ENCODE measurements at places on chromosomes 5 and 9.

- no peak for DNase-seq
These were observed 225.7 kb downstream of the FSTL4 start for GRCh38 chr5:133386662-133387061.

- no peak for DNase-seq
These were observed 504.7 kb downstream of the CCDC171 start for GRCh38 chr9:16057541-16057940.

- DNase-seq: no peak
These were observed 139.9 kb downstream of the PALM2AKAP2 start for GRCh38 chr9:109919736-109920408.

- no peak for DNase-seq
These were observed 565.5 kb upstream of the DMAC1 start for GRCh38 chr9:8365029-8365428.

- DNase-seq: no peak
These were observed 119.5 kb downstream of the ADCY2 start for GRCh38 chr5:7515284-7515914.

GRCh38 chr5:160029004-160029403, 20.1 kb downstream of the TTC1 start:
- no peak for DNase-seq

DNA sequence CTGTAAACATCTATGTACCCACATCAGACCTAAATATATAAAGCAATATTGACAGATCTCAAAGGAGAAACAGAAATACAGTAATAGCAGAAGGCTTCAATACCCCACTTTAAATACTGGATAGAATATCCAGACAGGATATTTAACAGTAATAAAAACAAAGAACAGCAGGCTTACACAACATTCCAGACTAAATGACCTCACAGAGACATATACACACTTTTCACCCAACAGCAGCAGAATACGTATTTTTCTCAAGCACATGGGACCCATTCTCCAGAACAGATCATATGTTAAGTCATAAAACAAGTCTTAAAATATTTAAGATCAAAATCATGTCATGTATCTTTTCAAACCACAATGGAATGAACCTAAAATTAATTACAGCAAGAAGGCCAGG, 76.8 kb downstream of the CAMSAP1 start:
- DNase-seq: no peak

GRCh38 chr9:79555474-79556089, 16.2 kb upstream of the TLE4 start:
- no peak for DNase-seq

- DNase-seq: no peak
These were observed 124.7 kb upstream of the TNPO1 start for GRCh38 chr5:72691751-72692150.

- no peak for DNase-seq
These were observed 443.0 kb downstream of the ACTL7B start for GRCh38 chr9:108412755-108413154.

DNA sequence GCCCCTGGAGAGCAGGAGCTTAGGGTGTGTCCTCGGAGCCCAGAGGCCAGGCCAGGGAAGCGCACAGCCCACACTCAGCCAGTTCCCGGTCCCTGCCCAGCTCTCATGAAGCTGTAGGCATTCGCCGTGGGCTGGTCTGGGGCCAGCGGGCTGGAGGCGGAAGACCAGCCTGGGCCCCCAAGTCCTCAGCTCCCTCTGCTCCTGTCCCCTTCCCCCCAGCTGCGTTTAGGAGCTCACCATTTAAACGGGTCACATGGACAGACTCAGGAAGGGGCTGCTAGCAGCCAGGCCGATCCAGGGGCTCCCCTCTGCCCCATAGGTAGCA, 17.4 kb downstream of the DNLZ start:
- no peak for DNase-seq

- no peak for DNase-seq
These were observed 664.8 kb upstream of the ZNF608 start for GRCh38 chr5:125411071-125411743.

DNA sequence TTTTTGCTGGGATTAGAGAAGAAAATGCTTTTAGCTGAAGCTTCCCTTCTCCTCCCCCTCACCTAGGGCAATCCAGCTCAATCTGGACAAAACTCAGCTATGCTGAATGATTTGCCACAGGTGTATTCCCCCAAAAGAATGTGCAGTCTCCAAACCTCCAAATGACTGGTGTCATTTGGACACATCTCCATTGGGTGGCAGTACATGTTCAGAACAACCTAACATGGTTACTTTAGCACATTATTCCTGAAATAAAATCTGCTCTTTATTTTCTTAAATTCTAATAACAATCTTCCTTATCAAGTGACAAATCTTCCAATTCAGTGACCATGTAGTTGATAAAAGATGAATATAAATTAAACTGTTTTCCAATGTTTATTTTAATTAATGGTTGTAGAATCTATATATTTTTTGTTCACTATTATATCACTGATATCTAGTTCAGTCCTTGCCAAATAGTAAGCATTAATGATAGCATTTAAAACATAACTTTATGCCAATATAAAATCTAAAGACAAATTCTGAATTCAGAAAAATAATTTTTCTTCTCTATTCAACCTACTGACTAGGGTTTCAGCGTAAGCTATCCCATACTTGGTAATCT, 61.3 kb upstream of the MOCS2 start:
- DNase-seq: peak; percentile 38

DNA sequence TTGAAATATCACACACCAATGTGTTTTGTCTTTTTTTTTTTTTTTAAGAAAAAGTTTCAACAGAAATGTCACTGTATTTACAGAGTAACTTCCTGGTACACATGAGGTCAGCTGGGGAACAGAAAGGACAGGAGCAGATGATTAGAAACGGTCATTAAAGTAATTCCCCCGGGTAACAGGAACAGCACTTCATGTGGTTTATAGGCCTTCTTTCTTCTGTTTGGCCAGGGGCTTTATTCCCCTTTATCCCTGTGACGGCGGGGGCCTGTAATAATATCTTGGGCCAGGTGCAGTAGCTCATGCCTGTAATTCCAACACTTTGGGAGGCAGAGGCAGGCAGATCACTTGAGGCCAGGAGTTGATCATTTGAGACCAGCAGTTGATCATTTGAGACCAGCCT, 30.5 kb upstream of the MSH3 start:
- no peak for DNase-seq

DNA sequence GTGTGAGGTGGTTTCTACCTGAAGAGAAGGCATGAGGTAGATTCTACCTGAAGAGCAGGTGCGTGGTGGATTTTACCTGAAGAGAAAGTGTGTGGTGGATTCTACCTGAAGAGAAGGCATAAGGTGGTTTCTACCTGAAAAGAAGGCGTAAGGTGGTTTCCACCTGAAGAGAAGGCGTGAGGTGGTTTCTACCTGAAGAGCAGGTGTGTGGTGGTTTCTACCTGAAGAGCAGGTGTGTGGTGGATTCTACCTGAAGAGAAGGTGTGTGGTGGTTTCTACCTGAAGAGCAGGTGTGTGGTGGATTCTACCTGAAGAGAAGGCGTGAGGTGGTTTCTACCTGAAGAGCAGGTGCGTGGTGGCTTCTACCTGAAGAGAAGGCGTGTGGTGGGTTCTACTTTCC, 192.8 kb downstream of the MED10 start:
- peak; percentile 17 for DNase-seq

- DNase-seq: no peak
These were observed 11.4 kb upstream of the RGS3 start for GRCh38 chr9:113452113-113452605.

GRCh38 chr9:20722221-20722620, 38.2 kb downstream of the FOCAD start:
- DNase-seq: no peak

- DNase-seq: no peak
These were observed 35.1 kb downstream of the PCDHGC5 start for GRCh38 chr5:141523991-141524390.

GRCh38 chr5:128920345-128921215, 44.7 kb upstream of the SLC27A6 start:
- DNase-seq: peak; percentile 48
